ENCODE measurements at places on chromosomes 2 and 18. TPM values are rescaled to one million over a fixed set of nuclear protein-coding genes. Genes with fewer than 3 reads are reported as not detected.

FNDC4 gene
- total RNA-seq: not detected

DNA sequence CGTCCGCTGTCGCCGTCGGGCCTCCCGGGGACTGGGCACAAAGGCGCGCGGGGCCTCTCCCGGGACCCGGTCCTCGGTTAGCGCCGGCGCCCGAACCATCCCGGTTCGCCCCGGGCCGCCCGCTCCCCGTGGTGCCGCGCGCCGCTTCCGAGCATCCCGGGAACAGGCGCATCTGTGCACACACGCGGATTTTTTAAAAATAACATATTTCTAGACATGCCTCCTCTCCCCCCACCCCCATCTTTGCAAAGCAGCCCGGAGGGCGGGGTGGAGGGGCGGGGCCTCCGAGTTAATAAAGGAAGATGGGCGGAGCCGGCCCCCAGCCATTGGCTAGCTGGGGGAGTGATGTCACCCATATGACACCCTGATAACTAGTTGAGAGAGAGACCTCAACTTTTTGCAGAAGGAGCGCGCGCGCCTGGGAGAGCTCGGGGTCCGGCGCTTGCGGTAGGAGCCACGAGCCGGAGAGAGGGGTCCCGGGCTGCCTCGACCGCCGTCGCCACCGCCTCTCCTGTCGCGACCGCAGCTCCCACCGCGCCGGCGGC, at the start of gene SOX11:
Gene SOX11 (plus strand): TSS at position 400 of the 545 bp plus-strand sequence. CDS start 338 bp downstream, outside the sequence.
- peak within 1 kb of the TSS; percentile 22 for H3K4me3 ChIP-seq
- H3K36me3 ChIP-seq: peaks cover 8% of the 10 kb centered on the region
- peaks cover 9% of the 10 kb centered on the region for H3K4me1 ChIP-seq
- H3K27me3 ChIP-seq: peaks cover 48% of the 10 kb centered on the region
- peak within 1 kb of the TSS; percentile 41 for H3K27ac ChIP-seq

GRCh38 chr2:179037807-179038206, 12.1 kb downstream of the CCDC141 start:
- no peak overlapping the region for H3K27ac ChIP-seq
- H3K4me3 ChIP-seq: no peak overlapping the region
- no peaks in the 10 kb centered on the region for H3K27me3 ChIP-seq
- peaks cover 38% of the 10 kb centered on the region for H3K36me3 ChIP-seq
- DNase-seq: no peak

DNA sequence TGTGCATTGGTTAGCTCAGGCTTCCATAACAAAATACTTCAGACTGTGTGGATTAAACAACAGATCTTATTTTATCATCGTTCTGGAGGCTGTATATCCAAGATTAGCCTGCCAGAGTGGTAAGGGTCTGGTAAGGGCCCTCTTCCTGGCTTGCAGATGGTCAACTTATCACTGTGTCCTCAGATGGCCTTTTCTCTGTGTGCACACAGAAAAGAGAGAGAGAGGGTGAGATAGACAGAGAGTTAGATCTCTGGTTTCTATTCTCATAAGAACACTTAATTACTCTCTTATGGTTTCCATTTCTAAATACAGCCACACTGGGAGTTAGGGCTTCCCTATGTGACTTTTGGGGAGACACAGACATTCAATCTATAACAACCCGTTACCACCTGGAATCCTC, 1003.5 kb downstream of the TSN start:
- H3K36me3 ChIP-seq: no peaks in the 10 kb centered on the region
- no peak overlapping the region for H3K27ac ChIP-seq
- H3K4me1 ChIP-seq: no peaks in the 10 kb centered on the region

GRCh38 chr2:153519257-153519875, 40.8 kb upstream of the RPRM start:
- no peaks in the 10 kb centered on the region for H3K36me3 ChIP-seq
- H3K27me3 ChIP-seq: peaks cover 4% of the 10 kb centered on the region
- no peaks in the 10 kb centered on the region for H3K4me1 ChIP-seq
- H3K4me3 ChIP-seq: no peak overlapping the region
- no peak overlapping the region for H3K27ac ChIP-seq

DNA sequence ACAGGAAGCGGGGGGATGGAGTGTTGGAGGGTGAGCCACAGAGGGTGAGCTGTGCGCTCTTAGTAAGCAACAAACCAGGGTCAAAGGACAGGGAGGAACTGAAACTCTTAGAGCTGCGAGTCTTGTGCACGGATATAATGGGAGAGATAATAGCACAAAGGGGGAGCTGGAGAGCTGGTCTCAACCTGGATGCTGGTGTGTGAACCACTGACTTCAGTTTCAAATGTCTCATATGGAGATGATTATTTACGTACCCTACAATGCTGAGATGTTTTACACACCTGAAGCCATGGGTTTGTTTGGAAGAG, 35.9 kb downstream of the PTGR3 start:
- no peak overlapping the region for H3K4me3 ChIP-seq
- DNase-seq: no peak
- no peak overlapping the region for H3K27ac ChIP-seq
- H3K36me3 ChIP-seq: no peaks in the 10 kb centered on the region
- peaks cover 3% of the 10 kb centered on the region for H3K27me3 ChIP-seq

GRCh38 chr18:3855966-3856365, 406.0 kb downstream of the TGIF1 start:
- DNase-seq: no peak
- no peak overlapping the region for H3K4me3 ChIP-seq
- H3K27ac ChIP-seq: no peak overlapping the region

GRCh38 chr2:45892757-45893156, 241.3 kb downstream of the PRKCE start:
- no peak for DNase-seq
- no peak overlapping the region for H3K4me3 ChIP-seq
- H3K4me1 ChIP-seq: peaks cover 49% of the 10 kb centered on the region
- H3K36me3 ChIP-seq: no peaks in the 10 kb centered on the region

- peaks cover 28% of the 10 kb centered on the region for H3K4me1 ChIP-seq
- H3K27ac ChIP-seq: no peak overlapping the region
- no peak overlapping the region for H3K4me3 ChIP-seq
- DNase-seq: no peak
- H3K36me3 ChIP-seq: peaks cover 62% of the 10 kb centered on the region
These were observed 86.9 kb downstream of the MBP start for GRCh38 chr18:77045677-77046076.

GRCh38 chr18:3321133-3321812, 59.3 kb downstream of the MYL12B start:
- H3K36me3 ChIP-seq: no peaks in the 10 kb centered on the region
- peaks cover 5% of the 10 kb centered on the region for H3K27me3 ChIP-seq
- H3K4me3 ChIP-seq: no peak overlapping the region
- DNase-seq: no peak
- H3K4me1 ChIP-seq: peaks cover 3% of the 10 kb centered on the region

DNA sequence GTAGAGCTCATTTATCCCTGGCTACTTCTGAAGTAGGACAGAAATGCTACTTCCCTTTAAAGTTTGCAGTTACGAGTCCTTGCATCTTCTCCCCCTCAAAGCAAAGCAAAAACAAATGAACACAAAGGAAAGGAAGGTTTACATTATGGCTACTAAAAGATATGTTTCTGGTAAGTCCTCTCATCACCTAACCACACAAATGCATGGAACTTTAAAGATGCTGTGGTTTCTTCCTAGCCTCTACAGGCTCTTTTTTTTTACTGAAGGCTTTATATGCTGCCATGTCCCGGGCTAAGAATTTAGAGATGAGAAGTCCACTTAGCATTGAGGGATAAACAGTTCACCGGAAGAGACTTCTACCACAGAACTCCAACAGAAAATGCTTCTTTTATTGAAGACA, 291.2 kb downstream of the SS18 start:
- no peak overlapping the region for H3K4me3 ChIP-seq
- no peaks in the 10 kb centered on the region for H3K27me3 ChIP-seq
- no peak for DNase-seq
- H3K27ac ChIP-seq: no peak overlapping the region
- no peaks in the 10 kb centered on the region for H3K36me3 ChIP-seq
- H3K4me1 ChIP-seq: no peaks in the 10 kb centered on the region

DNA sequence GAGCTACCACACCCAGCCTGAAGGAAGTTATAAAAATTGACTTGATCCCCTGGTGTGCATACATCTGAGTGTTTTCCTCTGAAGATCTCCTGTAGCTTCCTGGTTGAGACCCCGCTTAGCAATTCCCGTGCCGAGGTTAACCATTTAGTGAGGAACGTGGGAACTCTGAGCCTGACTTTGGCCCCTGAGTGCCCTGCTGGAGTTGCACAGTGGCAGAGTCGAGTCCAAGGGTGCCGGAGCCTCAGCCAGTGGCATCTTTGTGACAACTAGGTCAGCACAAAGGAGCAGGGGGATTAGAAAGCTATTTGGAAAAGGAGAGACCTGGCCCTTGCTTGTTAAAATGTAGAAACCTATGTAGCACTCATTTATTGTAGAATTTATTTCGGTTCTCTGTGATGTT, 561.2 kb upstream of the SALL3 start:
- no peak overlapping the region for H3K27ac ChIP-seq
- H3K4me1 ChIP-seq: no peaks in the 10 kb centered on the region
- no peaks in the 10 kb centered on the region for H3K36me3 ChIP-seq
- no peak overlapping the region for H3K4me3 ChIP-seq

DNA sequence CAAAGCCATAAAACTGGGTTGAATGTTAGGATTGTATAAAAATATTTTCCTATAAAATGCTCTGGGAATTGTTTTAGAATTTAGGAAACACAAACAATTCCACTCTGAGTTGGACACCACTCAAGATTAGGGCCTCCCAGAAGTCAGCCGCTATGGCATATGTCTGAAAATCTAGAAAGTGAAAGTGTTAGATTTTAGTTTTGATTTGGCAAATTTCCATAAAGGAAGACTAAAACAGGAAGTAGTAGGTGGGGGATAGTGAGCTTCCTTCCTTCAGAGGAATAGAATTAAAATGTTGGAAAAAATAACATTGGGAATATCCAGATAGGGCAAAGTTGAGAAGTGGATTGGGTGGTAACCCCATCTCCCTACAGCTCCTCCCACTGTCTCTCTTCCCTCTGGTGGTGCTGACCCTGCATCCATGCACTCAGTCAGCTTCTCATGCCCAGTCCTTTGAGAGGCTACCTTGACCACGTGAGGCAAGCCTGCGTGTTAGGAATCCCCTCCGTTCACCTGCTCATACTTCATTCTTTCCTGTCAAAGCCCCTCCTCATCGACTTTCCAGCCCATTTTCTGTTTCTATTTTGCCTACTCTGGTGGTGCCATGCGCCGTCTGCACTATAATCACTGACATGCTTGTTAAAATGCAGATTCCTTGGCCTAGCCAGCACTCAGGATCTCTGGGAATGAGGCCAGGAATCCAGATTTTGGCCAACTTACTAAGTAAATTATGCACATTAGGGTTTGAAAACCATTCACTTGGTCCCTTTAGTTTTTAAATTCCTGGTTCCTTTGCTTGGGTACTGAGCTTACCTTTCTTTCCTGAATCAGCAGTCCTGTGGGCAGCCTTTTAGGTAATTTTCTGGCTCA, 83.5 kb downstream of the POLE4 start:
- no peak for DNase-seq
- H3K27ac ChIP-seq: no peak overlapping the region
- H3K27me3 ChIP-seq: no peaks in the 10 kb centered on the region
- H3K36me3 ChIP-seq: no peaks in the 10 kb centered on the region

DNA sequence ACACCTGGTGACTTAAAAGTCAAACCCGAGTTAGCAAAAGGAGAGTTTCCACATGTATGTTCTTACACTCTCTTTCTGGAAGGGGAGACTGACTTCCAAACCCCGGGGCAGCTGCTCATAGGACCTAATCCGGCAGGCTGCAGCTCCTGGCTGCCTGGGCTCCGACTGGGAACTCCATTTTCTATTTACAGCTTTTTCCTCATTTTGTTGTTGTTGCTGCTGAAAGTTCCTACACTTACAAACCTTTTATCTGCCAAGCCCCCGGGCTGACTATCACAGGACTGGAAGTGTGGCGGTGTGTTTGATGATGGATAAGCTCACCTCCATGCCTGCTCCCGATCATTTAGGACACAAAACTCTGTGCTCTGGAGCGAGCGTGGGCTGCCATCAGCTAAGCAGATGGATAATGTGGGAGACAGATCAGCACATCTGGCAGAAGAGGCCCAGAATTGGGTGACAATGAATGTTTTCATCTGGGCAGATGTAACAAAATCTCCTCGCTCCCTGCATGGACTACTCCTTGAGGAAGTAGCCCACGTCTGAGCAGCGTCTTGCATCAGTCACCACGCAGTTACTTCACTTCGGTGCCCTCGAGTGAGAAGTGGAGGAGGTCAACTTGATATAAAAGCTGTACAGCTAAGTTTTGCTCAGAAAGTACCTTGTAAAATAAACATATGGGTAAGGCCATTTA, 114.4 kb upstream of the COPS8 start:
- no peak overlapping the region for H3K27ac ChIP-seq
- peaks cover 8% of the 10 kb centered on the region for H3K27me3 ChIP-seq
- peaks cover 4% of the 10 kb centered on the region for H3K36me3 ChIP-seq
- H3K4me3 ChIP-seq: no peak overlapping the region
- DNase-seq: no peak
- H3K4me1 ChIP-seq: peaks cover 38% of the 10 kb centered on the region
